ENCODE measurements at places on chromosomes 7 and 10.

GRCh38 chr7:97734255-97734654 lies 2.4 kb downstream of the TAC1 start:
- no peak for DNase-seq

DNA sequence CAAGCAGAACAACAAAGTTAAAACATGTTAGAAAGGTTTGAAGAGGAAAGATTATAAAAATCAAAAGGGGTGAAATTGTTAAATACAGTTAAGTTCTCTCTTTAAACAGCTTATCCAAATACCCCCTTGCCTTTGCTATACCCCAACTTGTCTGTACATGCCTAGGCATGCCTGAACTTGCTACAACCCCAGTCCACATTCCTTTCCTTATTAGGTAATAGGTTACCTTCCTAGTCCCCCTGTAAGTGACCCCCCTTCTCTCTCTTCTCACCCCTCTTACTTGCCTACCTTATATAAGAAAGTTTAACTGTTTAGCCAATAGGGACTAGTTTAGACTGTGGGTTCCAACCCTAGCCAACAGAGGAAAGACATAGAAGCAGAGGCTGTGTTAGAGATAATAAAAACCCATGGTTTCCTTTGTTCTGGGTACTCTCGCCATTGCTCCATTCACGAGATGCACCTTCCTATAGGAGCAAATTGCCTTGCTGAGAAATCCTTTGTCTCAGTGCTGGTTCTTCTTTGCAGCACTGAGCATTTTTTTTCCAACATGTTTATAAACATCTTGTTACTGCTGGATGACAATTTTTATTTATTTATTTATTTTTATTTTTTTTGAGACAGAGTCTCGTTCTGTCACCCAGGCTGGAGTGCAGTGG lies 282.2 kb upstream of the GALNT17 start:
- DNase-seq, result no peak

DNA sequence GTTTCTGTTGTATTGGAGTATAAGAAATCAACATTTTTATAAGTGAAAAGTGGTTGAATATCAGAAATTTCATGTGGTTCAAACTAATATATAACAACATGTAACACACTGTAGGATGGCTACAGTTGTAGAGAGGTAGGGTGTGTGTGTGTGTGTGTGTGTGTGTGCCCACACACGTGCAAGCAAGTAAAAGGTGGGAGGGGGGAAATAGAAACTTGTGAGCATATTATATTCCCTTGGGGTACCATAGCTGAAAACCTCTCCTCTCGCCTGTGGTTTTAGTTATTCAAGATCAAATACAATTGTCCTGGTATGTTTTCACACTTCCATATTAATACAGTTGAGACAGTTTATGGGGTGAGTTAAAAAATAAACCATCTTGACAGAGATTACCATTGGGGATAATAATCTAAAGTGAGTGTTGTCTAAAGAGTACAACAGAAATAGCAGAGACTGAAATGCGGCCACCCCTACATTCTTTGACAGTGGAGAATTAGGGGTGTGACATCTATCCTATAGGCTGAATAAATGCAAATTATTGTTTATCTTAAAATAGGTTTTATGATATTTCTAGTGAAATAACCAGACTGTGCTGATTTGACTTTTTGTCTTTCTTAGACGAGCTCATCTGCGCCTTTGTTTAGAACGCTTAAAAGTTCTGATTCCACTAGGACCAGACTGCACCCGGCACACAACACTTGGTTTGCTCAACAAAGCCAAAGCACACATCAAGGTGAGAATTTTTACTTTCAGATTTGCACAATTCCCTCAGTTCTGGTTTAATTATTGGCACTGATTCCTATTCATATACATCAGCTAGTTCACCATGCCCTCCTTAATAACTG lies 25.9 kb downstream of the SMNDC1 start:
- no peak for DNase-seq

GRCh38 chr7:39394105-39394680 lies 172.0 kb upstream of the YAE1 start:
- no peak for DNase-seq

- DNase-seq, result no peak
Observed at GRCh38 chr10:79322616-79323543, 24.4 kb upstream of the PPIF start.

DNA sequence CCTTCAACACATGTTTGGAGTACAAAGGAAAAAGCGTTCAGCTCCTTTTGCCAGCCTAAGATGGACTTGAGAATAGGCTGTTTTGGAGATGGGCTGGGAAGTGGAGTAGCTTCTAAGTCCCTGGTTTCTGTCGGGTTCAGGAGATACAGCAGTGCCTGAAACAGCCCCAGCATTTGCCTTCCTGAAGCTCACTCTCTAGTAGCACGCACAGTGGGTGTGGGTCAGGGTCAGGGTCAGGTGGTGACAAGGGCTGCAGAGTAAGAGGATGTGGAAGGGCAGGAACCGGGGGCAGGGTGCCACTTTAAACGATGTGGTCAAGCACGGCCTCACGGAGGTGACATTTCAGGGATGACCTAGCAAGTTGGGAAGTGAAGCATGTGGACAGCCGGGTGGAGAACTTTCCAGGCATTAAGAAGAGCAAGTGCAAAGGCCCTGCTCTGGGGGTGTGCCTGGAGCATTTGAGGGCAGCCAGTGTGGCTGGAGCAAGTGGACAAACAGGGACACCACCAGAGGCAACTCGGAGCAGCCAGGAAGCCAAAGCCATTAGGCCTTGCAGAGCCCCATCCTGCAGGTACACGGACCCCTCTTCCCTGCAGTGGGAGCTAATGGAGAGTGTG lies 382.2 kb upstream of the ZMIZ1 start:
- no peak for DNase-seq

GRCh38 chr10:97075421-97075820 lies 110.3 kb downstream of the SLIT1 start:
- no peak for DNase-seq

DNA sequence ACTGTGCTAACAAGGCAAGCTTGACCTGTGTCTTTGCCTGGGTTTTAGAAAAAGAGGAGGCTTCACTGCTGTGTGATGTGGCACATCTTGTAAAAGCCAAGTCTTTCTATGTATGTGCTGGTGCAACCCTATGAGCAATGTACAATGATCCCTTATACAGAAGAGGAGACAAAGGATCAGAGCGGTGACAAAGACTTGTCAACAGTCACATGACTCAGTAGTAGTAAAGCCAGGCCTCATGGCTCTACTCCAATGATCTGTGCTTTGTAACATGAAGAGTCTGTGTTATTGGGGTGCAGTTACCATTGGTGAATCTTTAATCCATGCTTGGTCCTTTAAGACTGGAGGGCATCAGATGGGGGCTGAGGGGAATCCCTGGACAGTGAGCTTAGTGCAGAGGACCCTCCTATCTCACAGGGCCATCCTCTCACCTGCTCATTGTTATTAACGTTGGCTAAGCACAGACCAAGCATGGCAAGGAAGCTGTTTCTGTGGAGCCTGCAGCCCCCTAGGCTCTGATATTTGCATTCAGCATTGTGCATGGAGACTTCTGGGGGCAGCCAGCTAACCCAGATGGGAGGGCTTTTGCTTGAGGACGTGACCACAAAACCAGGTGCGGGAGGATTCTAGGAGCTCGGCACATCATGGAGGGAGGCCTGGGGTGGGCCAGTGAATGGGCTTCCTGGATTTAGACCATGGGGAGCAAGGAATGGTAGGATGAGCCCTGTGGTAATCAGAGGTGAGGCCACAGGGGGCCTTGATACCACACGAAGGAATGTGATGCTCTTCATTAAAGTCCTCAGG lies 308.8 kb upstream of the ZNF32 start:
- DNase-seq, result no peak

DNA sequence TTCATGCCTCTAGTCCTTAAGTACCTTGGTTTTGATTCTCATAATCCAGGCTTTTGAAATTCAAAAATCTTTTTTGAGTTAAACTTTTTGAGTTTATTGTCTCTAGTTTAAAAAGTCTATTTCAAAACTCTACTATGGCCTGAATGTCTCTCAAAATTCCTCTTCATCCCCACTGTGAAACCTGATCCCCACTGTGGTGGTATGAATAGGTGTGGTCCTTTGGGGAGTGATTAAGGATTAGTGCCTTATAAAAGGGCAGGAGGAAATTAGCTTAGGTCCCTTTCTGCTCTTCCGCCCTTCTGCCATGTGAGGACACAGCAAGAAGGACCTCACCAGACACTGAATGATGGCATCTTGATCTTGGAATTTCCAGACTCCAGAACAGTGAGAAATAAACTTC lies 44.1 kb upstream of the JAZF1 start:
- no peak for DNase-seq

DNA sequence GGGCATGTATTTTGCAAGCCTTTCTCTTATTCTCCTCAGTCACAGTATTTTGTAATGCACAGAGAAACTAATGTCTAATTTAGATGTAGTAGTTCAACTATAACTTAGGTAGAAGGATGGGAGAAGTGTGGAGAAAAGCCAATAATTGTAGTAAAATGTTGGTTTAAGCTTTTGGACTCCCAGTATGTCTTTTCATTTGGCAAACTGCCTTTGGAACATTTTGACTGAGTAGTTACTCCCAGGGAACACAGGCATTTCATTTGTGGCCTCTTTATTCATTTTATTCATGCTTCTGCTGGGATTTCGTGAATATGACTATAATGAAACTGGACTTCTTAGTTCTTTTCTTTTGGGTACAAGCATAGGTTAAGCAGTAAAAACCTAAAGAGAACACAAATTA lies 79.0 kb downstream of the EXOC4 start:
- no peak for DNase-seq

GRCh38 chr7:1538544-1539180 lies 8.2 kb downstream of the MAFK start:
- no peak for DNase-seq

DNA sequence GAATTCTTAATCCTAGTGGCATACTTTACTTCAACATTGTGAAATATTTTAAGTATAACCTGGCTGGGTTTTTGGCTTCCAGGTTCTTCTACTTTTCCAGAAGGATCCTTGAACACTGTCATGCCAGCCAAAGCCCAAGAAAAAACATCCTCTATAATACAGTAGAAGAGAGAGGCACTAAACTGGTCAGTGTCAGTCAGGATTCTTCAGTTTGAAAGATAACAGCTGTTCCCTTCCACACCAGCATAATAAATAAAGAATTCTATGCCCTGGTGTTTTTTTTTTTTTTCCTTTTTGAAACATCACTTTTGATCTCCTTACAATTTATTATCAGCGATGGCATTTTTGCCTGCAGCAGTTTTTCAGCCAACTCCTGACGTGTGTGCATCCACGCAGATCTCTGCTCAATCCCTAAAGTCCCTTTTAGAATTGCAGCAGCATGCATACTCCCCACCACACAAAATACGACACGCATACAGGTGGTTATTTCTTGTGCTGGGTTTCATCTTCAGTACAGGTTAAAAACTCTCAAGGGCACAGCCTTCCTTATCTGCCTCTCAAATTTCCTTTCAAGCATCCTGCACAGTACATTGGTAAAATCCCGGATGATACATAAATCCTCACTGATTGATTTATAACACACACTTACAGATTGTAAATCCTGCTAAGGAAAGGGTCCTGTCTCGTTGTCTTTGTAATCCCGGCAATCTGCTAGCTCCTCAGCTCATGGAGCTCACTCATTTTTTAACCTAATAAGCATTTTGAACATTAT lies 100.2 kb downstream of the TPK1 start:
- no peak for DNase-seq

GRCh38 chr10:119981826-119982225 lies 89.3 kb downstream of the SEC23IP start:
- DNase-seq, result no peak

DNA sequence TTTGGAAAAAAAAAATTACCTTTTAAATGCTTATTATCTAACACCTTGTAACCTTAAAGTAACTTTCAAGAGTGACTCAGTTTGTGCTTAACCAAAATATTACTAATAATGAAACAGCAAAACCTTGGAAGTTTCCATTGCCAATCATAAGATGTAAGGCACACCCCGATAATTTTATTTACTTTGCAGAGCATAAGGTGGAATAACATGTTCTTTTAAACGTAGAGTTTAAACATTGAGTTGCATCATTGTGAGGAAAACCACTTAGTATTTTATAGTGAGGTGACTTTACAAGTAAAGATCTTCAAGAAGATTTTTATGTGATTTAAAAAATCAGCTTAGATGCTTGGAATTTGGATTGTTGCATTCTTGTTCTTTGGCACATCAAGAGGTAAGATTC lies at the start of gene PNLIPRP3:
Gene PNLIPRP3 (plus strand): TSS at position 177 of the 400 bp plus-strand sequence. CDS start 166 bp downstream, at position 343.
- no peak for DNase-seq

- no peak for DNase-seq
Observed at GRCh38 chr7:30159698-30160143, 24.9 kb downstream of the MTURN start.

DNA sequence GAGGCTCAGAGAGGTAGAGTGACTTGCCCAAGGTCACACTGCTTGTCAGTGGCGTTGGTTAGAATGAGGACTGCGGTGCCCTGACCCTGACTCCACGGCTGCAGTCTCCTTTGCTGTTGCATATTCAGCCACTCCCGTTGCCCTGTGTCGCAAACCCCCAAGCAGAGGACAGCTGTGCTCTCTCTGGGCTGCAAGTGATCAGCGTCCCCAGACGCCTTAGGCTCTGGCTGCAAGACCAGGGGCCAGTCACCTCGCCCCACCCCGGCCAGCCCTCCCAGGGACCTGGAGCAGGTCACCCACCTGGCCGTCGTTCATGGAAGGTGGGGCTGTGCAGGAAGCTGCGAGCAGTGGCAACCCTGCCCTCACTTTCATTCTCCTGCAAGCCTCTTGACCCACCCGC lies 51.7 kb upstream of the NANOS1 start:
- no peak for DNase-seq

DNA sequence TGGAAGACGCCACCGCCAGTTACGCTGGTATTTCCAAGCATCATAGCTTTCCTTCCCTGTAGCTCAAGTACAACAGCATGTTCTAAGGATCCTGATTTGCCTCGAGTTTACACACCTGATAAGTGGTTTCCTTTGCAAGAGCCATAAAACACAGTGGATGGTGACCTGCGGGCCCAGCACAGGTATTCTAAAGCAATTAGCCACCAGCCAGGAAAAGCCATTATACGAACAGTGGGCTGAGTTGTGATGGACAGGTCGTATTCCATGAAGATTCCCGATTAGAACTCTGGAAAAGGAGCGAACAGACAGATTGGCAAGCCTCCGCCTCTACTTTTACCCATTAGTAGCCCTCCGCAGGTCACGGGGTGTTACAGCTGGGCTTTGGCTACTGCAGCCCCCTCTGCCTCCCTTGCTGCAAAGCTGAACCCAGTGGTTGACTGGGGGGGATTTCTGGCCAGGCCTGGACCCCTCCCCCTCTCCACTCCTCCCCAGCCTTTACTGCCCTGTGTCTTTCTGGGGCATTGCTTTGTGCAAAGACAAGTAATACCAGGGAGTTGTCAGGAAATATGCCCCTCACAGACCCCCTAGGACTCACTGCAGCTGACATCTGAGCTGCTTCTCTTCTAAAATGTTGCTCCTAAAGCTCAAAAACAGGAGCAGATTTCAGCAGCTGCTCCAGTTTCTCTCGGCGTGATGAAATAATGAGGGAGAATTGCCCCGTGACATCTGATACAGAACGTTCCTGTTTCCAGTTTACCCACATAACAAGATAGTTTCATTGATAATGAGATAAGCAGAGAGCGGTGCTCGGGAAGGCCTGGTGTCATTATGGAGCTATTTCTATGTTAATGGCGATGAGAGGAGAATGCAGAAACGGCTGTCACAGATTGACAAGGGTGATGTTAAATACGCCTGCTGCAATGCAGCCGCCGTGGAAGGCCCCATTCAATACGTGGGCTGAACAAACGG lies 214.4 kb downstream of the CCSER2 start:
- DNase-seq, result no peak
